ENCODE measurements at places on chromosomes 6 and 20.

DNA sequence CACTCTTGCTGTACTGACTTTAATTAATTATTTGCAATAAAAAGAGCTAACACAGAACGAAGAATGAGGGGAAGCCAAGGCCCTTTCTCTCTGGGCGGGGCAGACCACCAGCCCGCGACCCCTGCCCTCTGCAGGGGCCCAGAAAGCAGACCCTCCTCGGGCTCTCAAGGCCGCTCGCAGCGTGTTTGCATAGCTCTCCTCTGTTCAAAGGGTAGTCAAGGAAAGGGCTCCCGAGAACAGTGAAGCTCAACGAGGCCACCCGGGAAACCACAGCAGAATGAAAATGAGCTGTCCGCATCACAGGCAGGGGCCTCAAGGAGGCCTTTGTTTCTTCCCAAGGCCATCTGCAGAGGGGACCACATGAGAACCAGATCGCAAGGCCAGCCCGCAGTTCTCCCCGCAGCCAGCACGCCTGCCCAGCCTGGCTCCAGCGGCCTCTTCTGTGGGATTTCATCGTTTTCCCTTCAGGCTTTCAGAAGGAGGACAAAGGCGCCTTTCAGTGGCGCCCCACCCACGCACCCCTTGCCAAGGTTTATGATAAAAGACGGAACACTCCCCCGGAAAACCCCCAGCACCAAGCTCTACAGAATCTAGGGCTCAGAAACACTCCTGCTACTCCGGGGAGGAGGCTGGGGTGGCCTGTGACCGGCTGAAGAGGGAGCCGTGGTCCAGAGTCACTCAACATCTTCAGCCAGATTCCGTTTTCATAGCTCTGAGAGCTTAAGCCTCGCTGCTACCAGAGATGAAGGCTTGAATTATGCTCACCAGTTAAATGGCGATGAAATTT, 25.3 kb downstream of the ACSS1 start:
- no peaks in the 10 kb centered on the region for H3K36me3 ChIP-seq
- H3K4me1 ChIP-seq = peaks cover 8% of the 10 kb centered on the region
- H3K4me3 ChIP-seq = no peak overlapping the region
- H3K27me3 ChIP-seq = peaks cover 11% of the 10 kb centered on the region

- DNase-seq = no peak
- no peaks in the 10 kb centered on the region for H3K27me3 ChIP-seq
- no peaks in the 10 kb centered on the region for H3K36me3 ChIP-seq
- no peak overlapping the region for H3K27ac ChIP-seq
Measured at GRCh38 chr6:11798538-11798937, 19.9 kb upstream of the ADTRP start.

DNA sequence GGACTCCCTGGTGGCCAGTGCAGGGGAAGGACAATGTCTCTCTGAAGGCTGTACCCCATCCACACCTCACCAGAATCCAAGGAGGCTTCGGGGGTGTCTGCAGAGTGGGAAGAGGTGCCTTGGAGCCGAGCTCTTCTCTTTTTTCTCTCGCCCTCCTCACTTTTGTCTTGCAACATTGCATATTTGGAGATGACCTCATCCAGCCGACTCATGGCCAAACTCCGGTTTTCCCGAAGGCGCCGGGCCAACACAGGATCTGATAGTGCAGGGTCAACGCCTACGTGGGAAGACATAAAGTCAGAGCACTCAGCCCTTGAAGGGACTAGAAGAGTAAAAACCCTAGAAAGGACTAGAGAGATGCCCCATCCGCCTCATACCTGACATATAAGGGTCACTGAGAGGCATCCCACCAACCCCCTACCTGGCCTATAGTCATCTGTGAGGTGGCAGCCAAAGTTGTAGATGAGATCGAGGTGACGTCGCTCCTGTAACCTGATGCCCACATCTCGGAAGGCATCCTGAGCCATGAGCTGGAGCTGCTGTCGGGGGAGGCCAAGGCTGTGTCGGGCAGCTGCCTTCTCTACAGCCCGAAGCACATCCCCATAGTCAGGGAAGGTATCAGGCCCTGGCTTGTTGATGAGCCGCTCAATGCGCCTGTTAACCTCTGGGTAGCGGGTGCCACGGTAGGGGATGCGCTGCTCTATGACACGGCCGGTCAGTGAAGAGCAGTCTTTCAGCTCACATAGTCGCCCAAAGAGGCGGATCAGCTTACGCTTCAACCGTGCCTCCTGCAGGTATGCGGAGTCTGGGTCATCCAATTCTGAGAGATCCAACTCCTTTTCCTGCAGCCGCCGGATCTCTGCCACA, 3.0 kb upstream of the ZBTB22 start:
- peak; percentile 88 for DNase-seq
- H3K27ac ChIP-seq = peak overlapping the region; percentile 81
- peaks cover 27% of the 10 kb centered on the region for H3K36me3 ChIP-seq
- no peaks in the 10 kb centered on the region for H3K27me3 ChIP-seq
- peak overlapping the region; percentile 19 for H3K4me3 ChIP-seq
- peaks cover 53% of the 10 kb centered on the region for H3K4me1 ChIP-seq

DNA sequence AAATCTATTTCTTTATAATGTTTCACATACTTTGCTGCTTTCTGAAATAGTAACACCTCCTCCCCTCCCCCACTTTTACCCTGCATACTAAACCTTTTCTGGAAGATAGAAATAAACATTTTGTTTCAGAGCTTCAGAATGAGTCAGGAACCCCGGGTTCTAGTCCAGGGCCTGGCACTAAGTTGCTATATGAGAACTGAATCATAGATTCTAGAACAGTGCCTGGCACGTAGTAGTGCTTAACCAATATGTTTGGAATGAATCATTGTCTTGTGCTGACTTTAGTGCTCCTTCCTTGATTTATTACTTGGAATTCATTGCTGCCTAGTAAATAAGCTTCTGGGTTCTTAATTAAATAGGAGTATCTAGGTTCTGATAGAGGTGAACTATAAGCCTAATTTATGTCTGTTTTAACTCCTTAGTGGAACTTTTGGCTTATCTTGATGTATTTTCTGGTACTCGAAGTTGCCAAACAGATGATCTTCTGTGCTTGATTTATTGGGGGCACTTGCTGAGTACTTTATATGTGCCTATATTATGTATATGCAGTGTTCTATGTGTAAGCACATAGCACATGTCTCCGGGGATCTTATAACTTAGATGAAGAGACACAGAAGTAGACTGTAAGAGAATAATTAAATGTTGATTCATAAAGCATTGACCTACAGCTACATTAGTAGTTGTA, 18.6 kb downstream of the TAB2 start:
- no peaks in the 10 kb centered on the region for H3K36me3 ChIP-seq
- peak; percentile 75 for DNase-seq
- no peaks in the 10 kb centered on the region for H3K27me3 ChIP-seq

DNA sequence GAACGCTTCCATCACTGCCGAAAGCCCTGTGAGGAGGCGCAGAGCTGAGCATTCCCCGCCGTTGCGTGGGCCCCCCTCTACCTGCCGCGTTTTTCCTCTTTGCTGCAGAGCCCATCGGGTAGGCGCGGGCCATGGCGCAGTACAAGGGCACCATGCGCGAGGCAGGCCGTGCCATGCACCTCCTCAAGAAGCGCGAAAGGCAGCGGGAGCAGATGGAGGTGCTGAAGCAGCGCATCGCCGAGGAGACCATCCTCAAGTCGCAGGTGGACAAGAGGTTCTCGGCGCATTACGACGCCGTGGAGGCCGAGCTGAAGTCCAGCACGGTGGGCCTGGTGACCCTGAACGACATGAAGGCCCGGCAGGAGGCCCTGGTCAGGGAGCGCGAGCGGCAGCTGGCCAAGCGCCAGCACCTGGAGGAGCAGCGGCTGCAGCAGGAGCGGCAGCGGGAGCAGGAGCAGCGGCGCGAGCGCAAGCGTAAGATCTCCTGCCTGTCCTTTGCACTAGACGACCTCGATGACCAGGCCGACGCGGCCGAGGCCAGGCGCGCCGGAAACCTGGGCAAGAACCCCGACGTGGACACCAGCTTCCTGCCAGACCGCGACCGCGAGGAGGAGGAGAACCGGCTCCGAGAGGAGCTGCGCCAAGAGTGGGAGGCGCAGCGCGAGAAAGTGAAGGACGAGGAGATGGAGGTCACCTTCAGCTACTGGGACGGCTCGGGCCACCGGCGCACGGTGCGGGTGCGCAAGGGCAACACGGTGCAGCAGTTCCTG, 693 bp downstream of the FAM50B start:
- peaks cover 7% of the 10 kb centered on the region for H3K4me1 ChIP-seq
- H3K36me3 ChIP-seq = no peaks in the 10 kb centered on the region
- DNase-seq = peak; percentile 12

DNA sequence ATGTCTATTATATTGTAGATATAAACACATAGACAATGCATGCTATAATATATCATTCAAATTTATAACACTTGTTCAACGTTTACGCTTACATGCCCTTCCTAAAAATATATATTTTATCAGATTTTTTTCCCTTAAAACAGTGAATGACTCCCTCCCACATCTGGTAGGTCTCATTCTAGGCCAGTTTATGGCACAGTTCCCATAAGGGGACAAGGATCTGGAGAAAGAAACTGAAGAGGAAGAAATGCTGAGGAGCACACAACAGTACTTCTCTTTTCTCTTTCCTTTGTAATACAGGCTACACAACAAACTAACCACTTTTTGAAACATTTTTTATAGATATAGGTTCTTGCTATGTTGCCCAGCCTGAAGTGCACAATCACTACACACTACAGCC, 48.6 kb upstream of the RCAN2 start:
- H3K27me3 ChIP-seq = no peaks in the 10 kb centered on the region
- no peaks in the 10 kb centered on the region for H3K4me1 ChIP-seq
- no peaks in the 10 kb centered on the region for H3K36me3 ChIP-seq

GRCh38 chr6:22412994-22413393, 116.2 kb upstream of the PRL start:
- no peak overlapping the region for H3K4me3 ChIP-seq
- no peak overlapping the region for H3K27ac ChIP-seq

- H3K36me3 ChIP-seq = no peaks in the 10 kb centered on the region
- H3K27ac ChIP-seq = no peak overlapping the region
- H3K27me3 ChIP-seq = no peaks in the 10 kb centered on the region
- no peak overlapping the region for H3K4me3 ChIP-seq
- no peak for DNase-seq
- no peaks in the 10 kb centered on the region for H3K4me1 ChIP-seq
Measured at GRCh38 chr20:8254911-8255582, 123.0 kb downstream of the PLCB1 start.

DNA sequence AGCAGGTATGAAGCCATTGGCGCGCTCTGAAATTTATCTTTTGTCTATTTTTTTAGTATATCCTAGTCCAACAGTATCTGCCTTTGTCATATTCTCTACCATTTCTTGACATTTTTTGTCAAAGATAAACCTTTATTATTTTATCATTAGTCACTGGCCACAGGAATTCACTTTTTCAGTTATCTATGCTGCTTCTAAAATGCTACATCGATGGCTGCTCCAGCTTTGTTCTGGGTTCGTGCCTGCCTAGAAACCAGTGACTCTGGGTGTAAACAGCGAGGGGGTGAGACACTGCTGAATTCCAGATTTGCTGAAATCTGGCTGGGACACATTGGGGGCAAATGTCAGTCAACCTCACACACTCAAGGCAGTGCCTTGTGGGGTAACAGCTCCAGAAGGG, 193.4 kb downstream of the CDC5L start:
- H3K4me1 ChIP-seq = peaks cover 17% of the 10 kb centered on the region
- H3K27me3 ChIP-seq = no peaks in the 10 kb centered on the region
- H3K27ac ChIP-seq = peak overlapping the region; percentile 52
- no peak overlapping the region for H3K4me3 ChIP-seq

DNA sequence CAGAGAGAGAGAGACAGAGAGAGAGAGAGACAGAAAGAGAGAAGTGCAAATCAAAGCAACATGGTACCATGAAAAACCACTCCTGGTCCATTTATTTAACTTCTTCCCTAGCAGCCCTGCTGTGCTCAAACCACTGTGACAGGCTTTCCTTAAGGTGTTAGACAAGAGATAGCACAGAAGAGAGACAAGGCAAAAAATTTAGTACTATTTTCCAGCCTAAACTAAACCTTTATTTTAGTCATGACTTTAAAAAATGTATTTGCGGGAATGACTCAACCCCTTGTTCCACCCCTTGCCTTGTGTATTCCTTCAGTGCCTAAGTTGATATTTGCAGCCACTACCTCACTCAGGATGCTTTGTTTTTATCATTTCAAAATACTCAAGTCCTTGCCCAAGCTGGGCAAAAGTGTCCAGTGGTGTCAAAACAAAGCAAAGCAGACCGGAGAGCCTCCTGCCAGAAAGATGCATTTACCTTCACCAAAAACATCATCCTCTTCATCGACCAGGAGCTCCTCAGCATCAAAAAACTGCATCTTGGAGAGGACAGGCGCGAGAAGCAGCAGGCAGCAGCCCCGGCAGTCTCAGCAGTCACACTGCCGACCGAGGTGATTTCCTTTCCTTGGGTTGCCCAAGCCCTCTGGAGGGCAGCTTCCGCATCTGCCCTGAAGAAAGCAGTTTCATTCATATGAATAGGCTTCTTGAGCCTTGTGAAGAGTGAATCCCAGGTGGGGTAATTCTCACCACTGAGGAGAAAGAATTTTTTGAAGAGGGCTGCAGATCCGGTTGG, at the start of gene RIPOR2:
Gene RIPOR2, minus strand, starts transcription at position 595 of the 787 bp plus-strand sequence. Its CDS starts 62 bp downstream, at position 533.
- DNase-seq = peak; percentile 24
- H3K4me3 ChIP-seq = no peak within 1 kb of the TSS
- H3K36me3 ChIP-seq = no peaks in the 10 kb centered on the region
- H3K27me3 ChIP-seq = no peaks in the 10 kb centered on the region
- peaks cover 13% of the 10 kb centered on the region for H3K4me1 ChIP-seq

DNA sequence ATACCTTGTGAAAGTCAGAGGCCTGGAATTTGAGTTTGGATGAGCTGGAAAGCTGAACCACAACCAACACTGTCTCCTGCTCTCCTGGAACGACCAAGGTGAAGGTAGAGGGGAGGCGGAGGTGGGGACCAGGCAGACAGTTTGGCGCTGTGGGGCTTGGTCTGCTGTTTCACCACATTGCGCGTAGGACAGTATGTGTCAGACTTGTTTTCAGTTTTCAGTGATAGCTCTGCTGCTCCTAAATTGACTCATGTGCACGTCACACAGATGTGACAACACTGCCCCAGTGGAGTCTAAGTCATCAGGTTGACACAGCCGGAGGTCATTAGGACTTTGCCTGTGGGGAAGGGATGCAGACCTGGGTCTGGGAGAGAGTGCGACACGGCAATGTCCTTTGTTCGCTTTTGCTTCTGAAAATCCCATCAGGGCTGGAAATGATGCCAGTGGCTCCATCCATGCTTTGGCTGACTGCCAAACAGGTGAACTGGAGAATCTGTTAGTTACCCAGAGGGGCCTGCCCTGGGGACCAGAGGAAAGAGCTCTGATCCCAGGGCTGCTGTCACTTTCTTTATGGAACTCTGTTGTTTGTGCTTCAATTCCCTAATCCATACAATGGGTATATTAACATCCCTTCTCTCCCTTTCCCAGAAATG, 255.5 kb downstream of the CDC5L start:
- peak overlapping the region; percentile 58 for H3K27ac ChIP-seq
- H3K4me1 ChIP-seq = peaks cover 33% of the 10 kb centered on the region
- DNase-seq = peak; percentile 58
- H3K27me3 ChIP-seq = no peaks in the 10 kb centered on the region

All from astrocyte (in vitro differentiated cells and primary cell).